ENCODE measurements at places on chromosomes 5 and 9. TPM values are rescaled to one million over a fixed set of nuclear protein-coding genes. Genes with fewer than 3 reads are reported as not detected.

The GABRA1 gene
- total RNA-seq, result not detected

The SLC6A18 gene
- not detected for total RNA-seq

GRCh38 chr9:135886147-135886981 is 21.0 kb downstream of the CAMSAP1 start:
- no peaks in the 10 kb centered on the region for H3K27me3 ChIP-seq
- no peak overlapping the region for H3K27ac ChIP-seq
- H3K4me1 ChIP-seq, result peaks cover 31% of the 10 kb centered on the region
- peaks cover 15% of the 10 kb centered on the region for H3K36me3 ChIP-seq
- no peak overlapping the region for H3K4me3 ChIP-seq

DNA sequence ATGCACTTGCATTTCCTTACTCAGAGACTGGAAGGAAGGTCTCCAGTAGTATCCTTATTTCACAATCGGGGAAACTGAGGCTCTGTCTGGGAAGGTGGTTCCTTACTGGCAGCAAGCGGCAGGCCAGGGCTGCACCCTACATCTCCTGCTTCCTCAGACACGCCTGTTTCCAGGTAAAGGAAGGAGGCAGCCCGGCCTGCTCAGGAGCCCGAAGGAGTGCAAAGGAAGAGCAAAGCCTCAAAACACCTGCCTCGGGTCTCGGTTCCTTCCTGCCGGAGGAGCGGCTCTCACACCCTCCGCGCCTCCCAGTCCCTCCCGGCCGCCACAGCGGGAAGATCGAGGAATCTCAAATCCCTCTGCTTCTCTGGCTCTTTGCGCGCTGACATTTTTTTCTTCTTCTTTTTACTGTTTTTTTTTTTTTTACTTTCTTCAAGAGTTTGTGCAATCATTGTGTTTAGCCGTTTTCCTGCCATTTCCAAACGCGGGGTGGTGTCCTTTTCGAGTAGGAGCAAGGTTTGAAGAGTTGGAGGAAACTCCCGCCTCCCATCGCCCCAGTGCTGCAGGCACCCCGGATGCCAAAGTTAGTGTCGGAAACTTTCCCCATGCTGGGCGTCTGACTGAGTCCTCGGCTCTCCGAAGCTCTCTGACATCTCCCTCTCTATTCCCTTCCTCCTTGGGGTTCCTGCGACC is 1.0 kb downstream of the GGTA1 start:
- DNase-seq, result no peak
- H3K27me3 ChIP-seq, result peaks cover 27% of the 10 kb centered on the region
- peak overlapping the region; percentile 22 for H3K27ac ChIP-seq
- peak overlapping the region; percentile 52 for H3K4me3 ChIP-seq
- no peaks in the 10 kb centered on the region for H3K4me1 ChIP-seq

The TMEM232 gene
- total RNA-seq, result 1.7 TPM

GRCh38 chr9:11163843-11164242 is 551.0 kb upstream of the PTPRD start:
- H3K4me1 ChIP-seq, result no peaks in the 10 kb centered on the region
- no peak for DNase-seq
- no peaks in the 10 kb centered on the region for H3K27me3 ChIP-seq
- H3K4me3 ChIP-seq, result no peak overlapping the region
- H3K27ac ChIP-seq, result no peak overlapping the region

GRCh38 chr5:18457255-18457654 is 823.0 kb downstream of the TAF11L14 start:
- no peak for DNase-seq
- H3K36me3 ChIP-seq, result no peaks in the 10 kb centered on the region
- no peak overlapping the region for H3K27ac ChIP-seq
- H3K4me3 ChIP-seq, result no peak overlapping the region
- no peaks in the 10 kb centered on the region for H3K4me1 ChIP-seq

GRCh38 chr5:57776035-57776434 is 293.4 kb upstream of the ACTBL2 start:
- no peaks in the 10 kb centered on the region for H3K4me1 ChIP-seq
- no peak for DNase-seq
- no peaks in the 10 kb centered on the region for H3K36me3 ChIP-seq
- H3K27me3 ChIP-seq, result no peaks in the 10 kb centered on the region
- no peak overlapping the region for H3K4me3 ChIP-seq

DNA sequence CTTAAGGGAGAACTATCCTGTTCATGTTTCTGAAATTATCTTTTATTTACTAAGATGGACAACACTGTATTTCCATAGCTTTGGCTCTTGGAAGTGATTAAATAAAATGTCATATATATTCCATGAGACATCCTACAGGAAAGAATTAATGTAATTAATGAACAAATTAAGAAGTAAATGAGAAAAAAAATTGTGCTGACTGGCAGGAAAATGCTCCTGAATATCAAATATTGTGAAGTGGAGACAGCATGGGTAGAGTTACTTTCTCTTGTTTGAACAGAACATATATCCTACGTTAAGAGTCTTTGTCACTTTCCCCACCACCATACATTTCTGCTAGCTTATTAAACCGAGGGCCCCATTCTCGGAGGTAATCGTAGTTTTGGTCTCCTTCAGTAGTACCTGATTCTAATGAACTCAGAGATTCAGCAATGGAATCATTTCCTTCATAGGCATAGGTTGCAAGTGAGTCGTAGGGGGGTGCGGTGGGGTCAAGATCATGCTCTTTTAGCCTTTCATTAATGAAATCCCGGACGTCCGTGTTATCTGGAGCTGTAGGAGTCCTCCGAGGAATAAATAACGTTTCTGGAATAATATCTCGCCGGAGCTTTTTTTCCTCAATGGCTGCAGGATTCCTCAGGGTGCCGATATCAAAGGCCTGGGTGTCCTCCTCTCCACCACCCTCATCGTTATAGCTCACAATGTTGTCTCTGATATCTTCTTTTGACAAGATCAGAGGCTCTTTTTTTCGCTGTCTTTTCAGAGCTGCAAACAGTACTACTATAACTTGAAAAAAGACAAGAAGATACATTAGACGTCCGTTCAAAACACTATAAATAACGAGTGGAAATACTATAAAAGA is 157.2 kb downstream of the CDH10 start:
- no peaks in the 10 kb centered on the region for H3K36me3 ChIP-seq
- no peaks in the 10 kb centered on the region for H3K27me3 ChIP-seq
- no peak for DNase-seq

The SPINK14 gene
- not detected for total RNA-seq

DNA sequence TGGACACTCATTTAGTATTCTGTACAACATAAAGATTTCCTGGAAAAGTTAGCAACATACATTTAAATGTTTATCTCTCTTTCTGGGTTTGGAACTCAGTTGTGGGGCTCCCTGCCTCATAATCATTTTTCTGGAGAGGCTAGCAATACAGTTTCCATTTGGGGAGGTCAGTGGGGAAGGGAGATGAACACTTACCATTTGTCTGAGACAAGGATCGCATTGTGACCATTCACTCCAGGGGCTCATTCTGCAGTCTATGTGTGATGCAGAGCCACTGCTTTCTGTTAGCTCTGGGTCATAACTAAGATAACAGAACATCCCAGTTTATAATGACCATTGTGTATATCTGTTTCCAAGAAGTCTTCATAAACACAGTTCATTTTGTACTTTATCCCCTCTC is 22.4 kb downstream of the C9 start:
- H3K36me3 ChIP-seq, result no peaks in the 10 kb centered on the region
- no peak overlapping the region for H3K27ac ChIP-seq
- no peaks in the 10 kb centered on the region for H3K27me3 ChIP-seq

GRCh38 chr5:34551911-34552433 is 104.2 kb upstream of the RAI14 start:
- no peaks in the 10 kb centered on the region for H3K36me3 ChIP-seq
- DNase-seq, result no peak
- H3K4me1 ChIP-seq, result peaks cover 4% of the 10 kb centered on the region
- no peaks in the 10 kb centered on the region for H3K27me3 ChIP-seq
- H3K27ac ChIP-seq, result no peak overlapping the region
- no peak overlapping the region for H3K4me3 ChIP-seq

GRCh38 chr5:106262395-106262794 is 1408.3 kb downstream of the EFNA5 start:
- H3K4me3 ChIP-seq, result no peak overlapping the region
- no peak overlapping the region for H3K27ac ChIP-seq
- no peaks in the 10 kb centered on the region for H3K27me3 ChIP-seq

DNA sequence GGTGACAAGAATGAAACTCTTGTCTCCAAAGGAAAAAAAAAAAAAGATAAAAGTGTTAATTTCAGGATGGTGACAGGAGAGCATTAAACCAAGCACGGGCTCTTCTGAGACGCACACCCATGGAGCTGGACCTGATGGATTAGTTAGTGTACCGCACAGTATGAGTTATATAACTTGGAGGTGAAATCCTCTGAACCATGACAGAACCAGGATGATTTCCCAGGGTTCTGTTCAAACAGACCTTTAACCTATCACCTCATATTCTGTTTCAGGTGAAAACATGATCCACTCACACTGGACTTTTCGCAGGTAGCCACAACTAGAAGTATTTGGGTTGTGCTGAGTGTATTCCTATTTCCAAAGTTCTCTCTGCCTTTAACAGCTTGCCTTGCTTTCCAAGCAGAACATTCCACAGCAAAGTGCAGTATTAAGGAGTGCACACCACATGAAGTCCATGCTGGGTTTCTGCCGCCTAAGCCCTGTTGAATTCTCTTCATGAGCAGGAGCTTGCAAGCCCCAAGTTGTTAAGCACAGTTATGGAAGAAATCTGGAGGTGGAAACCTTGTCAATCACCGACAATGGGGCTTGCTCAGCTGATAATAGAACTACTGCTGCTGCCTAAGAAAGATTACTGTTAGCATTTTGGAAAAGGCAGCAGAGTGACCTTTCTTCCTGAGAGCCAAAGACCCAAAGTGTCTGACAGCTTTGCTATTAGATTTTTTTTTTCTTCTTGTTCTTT is 461.7 kb downstream of the TLE1 start:
- no peaks in the 10 kb centered on the region for H3K27me3 ChIP-seq
- no peak overlapping the region for H3K4me3 ChIP-seq
- H3K27ac ChIP-seq, result no peak overlapping the region
- DNase-seq, result no peak

The TMEM203 gene
- 47.9 TPM for total RNA-seq

DNA sequence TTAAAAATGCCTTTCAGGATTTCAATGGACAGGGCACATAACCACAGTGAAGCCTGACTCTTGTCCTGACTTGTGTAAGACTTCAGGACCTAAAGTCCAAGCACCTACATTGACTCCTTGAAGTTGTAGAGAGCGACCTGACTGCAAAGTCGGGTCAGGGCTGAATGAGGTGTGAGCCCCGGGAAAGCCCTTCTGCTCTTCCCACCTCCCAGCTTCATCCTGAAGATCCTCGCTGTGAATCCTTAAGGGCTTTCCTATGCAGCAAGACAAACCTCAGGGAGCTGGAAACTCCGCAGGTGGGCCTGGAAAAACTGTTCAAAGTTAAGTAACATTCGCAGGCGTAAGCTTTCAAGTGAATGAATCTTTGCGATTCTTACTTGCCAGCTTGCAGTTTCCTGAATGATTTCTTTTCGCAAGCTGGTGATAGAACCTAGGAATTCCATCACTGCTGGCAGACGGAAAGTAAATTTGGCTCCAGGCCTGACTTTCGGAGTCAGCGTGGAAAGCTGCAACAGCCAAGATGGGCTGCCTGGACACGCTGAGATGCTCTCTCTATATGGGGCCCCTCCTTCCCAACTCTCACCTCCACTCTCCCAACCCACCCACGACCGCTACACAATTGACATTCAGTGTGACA is 10.9 kb downstream of the SEMA5A start:
- no peaks in the 10 kb centered on the region for H3K36me3 ChIP-seq
- H3K4me3 ChIP-seq, result no peak overlapping the region
- H3K27me3 ChIP-seq, result no peaks in the 10 kb centered on the region

The AFAP1L1 gene
- total RNA-seq, result 93.5 TPM

The SPINK7 gene
- not detected for total RNA-seq

DNA sequence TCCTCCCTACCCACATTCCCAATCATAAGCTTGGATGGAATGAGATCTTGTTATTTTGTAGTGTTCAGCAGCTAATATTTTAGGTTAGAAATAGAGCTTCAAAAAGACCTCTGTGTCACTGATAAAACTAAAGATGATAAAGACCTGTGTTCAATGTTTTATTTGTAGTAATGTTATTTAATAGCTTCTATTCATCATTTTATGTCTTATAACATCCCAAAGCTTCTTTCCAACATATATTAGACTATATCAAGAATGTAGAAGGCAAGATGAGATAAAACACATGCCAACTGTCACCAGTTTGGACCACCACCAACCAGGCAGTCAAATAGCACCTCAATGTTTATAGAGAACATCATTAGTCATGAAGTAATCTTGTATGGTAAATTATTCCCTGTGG is 409.5 kb upstream of the ITGA1 start:
- H3K4me3 ChIP-seq, result no peak overlapping the region
- no peak for DNase-seq
- H3K4me1 ChIP-seq, result no peaks in the 10 kb centered on the region
- no peak overlapping the region for H3K27ac ChIP-seq
- H3K36me3 ChIP-seq, result no peaks in the 10 kb centered on the region
- no peaks in the 10 kb centered on the region for H3K27me3 ChIP-seq

DNA sequence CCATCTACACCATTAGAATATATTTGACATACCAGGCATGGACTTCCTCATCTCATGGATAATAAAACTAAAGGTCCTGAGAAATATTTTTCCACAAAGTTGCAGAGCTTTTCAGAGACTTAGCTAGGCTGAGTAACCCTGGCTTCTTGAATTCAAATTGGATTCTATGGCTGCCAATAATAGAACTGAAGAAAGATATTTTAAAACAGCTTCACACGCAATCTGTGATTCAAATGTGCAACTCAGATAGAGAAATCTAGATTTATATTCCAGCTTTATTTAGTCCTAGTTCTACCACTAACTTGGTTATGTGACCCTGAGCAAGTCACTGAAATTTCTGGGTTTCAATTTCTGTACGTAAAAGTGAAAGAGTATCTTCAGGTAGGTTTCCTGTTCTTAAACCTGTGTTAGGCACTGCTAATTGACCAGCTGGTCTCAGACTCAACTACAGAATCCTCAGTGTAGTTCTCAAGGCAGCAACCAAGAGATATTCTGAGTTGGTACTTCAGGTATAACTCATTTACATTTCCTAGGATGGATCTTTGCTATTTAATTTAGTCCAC is 235.3 kb downstream of the GABRB2 start:
- no peaks in the 10 kb centered on the region for H3K36me3 ChIP-seq
- H3K4me1 ChIP-seq, result no peaks in the 10 kb centered on the region
- H3K27me3 ChIP-seq, result no peaks in the 10 kb centered on the region
- no peak overlapping the region for H3K4me3 ChIP-seq
- no peak overlapping the region for H3K27ac ChIP-seq

- H3K27me3 ChIP-seq, result no peaks in the 10 kb centered on the region
- no peaks in the 10 kb centered on the region for H3K36me3 ChIP-seq
- no peaks in the 10 kb centered on the region for H3K4me1 ChIP-seq
- H3K27ac ChIP-seq, result no peak overlapping the region
Observed at GRCh38 chr9:99029083-99029645, 75.7 kb upstream of the TGFBR1 start.

GRCh38 chr9:98227883-98228282 is 27.6 kb downstream of the TBC1D2 start:
- H3K27me3 ChIP-seq, result no peaks in the 10 kb centered on the region
- peaks cover 72% of the 10 kb centered on the region for H3K36me3 ChIP-seq
- H3K4me3 ChIP-seq, result no peak overlapping the region
- no peak for DNase-seq

Measured in tibial nerve (tissue), 4 donors.